ENCODE measurements at places on chromosomes 2 and 18.

DNA sequence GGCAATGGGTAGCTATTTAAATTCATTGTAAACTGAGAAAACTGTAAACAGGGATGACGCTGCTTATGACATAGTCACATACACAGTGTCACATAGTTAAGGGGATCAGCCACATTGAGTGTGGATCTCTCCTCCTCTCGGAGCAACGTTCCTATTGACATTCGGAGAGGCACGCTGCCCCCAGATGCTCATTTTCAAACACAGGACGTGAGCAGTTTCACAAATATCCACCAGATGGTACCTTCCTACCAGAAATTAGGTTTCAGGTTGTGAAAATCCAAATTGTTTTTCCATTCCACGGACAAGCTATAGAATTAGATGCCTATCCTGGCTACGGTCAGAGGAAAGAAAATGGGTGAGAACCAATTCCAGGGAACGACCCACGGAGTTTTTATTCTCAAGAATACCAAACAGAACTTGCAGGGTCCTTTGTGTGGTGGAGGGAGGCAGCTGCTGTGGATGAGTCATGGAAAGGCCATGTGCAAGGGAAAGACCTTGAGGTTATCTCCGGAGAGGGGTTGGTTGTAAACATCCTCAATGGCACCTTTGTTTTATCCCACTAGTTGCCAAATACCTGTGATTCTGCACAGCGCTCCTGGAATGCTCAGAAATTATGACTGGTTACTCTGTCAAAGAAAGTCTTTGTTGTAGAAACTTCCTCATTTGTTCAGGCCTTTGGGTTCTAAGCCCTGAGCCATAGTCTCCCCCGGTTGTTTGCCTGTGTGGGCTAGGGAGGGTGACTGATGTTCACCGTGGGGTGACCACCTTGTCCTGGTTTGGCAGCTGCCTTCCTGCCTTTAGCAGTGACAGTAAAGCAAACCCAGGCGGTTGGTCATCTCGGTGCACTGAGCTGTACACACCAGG, 88.0 kb downstream of the ACTR3 start:
- H3K36me3 ChIP-seq = no peaks in the 10 kb centered on the region
- H3K4me1 ChIP-seq = no peaks in the 10 kb centered on the region
- no peak for DNase-seq
- H3K4me3 ChIP-seq = no peak overlapping the region

DNA sequence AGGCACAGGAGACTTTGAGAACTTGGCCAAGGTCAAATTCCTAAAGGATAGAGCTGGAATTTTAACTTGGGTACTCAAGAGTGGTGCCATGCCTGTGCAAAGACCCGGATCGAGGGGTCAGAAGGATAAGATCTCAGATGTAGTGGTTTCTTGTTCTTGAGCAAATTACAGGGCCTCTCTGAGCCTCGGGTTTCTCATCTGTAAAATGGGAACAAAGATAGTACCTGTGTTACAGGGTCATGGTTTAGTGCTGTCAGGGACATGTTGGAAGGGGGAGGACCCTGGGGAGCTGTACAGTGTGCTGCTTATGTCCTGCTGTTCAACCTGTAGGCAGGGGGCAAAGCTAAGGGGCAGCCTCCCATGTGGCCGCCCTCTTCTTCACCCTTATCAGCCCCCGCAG, 173.5 kb upstream of the HAAO start:
- H3K27me3 ChIP-seq = no peaks in the 10 kb centered on the region
- peaks cover 25% of the 10 kb centered on the region for H3K4me1 ChIP-seq
- DNase-seq = no peak

DNA sequence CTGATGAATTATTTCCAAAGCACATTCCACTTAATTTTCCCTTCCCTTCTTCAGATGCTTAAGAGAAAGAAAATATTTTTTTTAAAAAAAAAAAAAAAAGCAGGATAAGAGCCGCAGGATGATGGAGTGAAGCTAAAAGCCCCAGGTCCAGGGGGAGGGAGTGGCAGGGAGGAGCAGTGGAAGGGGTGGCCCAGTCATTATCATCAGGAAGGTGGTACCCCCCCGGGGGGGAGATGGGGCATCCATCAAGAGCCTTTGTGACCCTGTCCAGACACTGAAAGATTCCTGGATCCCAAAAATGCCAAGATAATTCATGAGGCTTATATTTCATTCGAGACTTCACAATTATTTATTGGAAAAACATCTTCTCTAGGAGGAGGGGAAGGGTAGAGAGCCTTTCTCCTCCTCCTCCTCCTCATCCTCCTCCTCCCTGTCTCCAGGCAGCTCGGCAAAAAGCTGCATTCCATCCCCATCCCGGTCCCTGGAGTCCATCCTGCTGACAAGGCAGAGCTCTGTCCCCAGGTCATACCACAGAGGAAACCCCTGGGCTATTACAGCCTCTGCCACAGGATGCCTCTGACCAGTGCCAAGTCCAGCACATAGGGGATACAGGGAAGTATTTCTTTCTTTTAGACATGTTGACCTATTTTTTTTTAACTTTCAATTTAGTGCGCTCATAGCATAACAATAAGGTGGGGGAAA, 125.3 kb downstream of the TWIST2 start:
- H3K27ac ChIP-seq = peak overlapping the region; percentile 51
- H3K4me3 ChIP-seq = no peak overlapping the region
- no peaks in the 10 kb centered on the region for H3K36me3 ChIP-seq
- H3K4me1 ChIP-seq = peaks cover 26% of the 10 kb centered on the region
- no peaks in the 10 kb centered on the region for H3K27me3 ChIP-seq

- H3K4me1 ChIP-seq = no peaks in the 10 kb centered on the region
- no peak overlapping the region for H3K4me3 ChIP-seq
- no peak overlapping the region for H3K27ac ChIP-seq
- H3K27me3 ChIP-seq = no peaks in the 10 kb centered on the region
Measured at GRCh38 chr2:215780907-215781685, 232.3 kb downstream of the MREG start.

- no peak overlapping the region for H3K4me3 ChIP-seq
- no peaks in the 10 kb centered on the region for H3K27me3 ChIP-seq
- H3K4me1 ChIP-seq = peaks cover 5% of the 10 kb centered on the region
- H3K36me3 ChIP-seq = no peaks in the 10 kb centered on the region
- DNase-seq = no peak
Measured at GRCh38 chr2:111157798-111158197, 37.1 kb downstream of the BCL2L11 start.

DNA sequence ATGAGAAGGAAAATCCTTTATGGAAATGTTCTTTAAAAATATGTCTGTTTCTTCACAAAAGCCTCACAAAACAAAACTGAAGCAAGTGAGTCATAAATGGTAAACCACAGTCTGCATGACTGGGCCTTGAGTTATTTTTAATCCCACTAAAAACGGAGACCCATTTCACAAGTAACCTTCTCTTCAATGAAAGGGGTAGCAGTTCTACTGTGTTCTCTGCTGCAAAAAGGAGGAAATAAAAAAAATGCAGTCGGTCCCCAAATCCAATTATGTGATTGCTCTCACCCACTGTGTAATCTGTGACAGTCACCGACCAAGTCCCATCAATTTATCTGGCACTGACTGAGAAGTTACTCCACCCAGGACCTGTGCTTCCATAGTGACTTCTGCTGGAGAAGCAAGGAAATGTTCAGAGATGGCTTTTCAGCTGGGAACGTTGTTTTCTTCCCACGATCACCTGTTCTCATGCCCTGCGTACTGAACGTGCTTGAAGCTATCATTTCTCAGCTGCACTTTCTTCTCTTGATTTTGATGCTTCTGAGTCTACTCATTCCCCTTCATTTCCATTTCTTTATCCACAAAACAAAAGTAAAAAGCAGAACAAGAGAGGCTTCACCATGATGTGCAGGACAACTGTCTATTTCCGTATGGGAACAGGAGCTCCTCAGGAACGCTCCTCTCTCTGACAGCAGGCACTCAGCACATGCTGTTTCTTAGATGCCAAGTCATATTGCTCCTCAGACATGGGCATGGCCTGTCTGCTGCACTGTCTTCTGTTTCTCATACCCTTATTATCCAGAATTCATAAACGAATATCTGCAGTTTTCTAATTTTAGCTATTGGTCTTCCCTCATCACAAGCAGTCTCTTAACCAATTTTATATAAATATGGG, 80.0 kb upstream of the TMEM200C start:
- H3K4me3 ChIP-seq = no peak overlapping the region
- no peaks in the 10 kb centered on the region for H3K36me3 ChIP-seq
- no peaks in the 10 kb centered on the region for H3K27me3 ChIP-seq
- no peak overlapping the region for H3K27ac ChIP-seq
- H3K4me1 ChIP-seq = peaks cover 10% of the 10 kb centered on the region
- no peak for DNase-seq

- no peaks in the 10 kb centered on the region for H3K36me3 ChIP-seq
- no peak for DNase-seq
- H3K4me1 ChIP-seq = peaks cover 5% of the 10 kb centered on the region
- H3K4me3 ChIP-seq = no peak overlapping the region
Measured at GRCh38 chr18:63974991-63975390, 5.1 kb downstream of the SERPINB8 start.

DNA sequence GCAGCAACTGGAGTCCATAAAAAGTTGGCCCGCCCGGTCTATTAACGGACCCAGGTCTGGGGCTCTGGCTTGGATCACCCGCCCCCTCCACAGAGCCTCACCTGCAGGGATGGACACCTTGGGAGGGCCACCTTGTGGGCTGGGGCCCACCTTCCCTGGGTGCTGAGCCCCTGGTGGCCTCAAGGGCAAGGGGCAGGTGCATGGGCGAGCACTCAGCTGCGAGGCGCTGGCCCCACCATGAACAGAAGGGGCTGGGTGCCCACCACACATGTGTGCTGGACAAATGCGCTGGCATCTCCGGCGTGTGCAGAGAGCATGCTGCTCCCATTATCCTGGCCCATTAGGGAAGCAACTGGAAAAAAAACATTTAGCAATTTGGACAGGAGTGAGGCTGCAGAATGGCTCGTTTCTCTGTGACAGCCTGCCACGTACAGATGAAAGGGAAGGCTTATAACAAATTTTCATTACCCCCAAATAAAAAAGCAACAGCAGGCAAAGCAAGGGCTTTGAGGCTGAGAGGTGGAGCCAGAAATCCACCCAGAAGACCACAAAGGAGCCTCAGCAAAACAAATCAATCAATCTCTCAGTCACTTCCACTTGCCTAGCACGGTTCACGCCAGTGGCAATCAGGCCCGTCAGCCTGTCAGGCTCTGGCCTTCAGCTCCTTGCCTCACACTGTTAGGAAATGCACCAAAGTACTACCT, 253.1 kb upstream of the ZNF521 start:
- H3K27ac ChIP-seq = no peak overlapping the region

DNA sequence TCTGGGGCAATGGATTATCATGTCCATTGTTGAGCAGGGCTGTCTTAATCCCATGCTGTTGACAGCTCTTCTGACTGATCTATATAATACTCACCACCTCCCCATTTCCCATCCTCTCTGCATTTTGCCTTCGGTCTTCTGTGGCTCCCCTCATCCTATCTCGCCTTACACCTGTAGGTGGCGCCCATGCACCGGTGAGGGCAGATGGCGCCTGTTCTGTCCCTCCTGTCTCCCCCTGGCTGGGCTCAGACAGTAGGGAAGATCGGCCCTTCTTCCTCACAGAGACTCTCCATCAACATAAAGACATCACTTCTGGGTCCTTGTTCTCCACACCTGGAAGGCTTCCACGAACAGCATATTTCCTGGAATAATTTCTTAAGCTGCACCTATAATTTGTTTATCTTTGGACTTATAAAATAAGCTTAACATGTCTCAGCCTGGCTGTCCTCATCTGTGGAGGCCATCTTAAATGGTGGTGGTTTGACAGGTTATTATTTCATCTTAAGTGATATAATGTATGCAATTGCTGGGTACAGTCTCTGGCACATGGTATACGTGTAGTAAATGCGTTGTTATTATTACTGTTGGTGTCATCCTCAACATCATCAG, 10.9 kb upstream of the CDH20 start:
- H3K4me1 ChIP-seq = no peaks in the 10 kb centered on the region
- no peak overlapping the region for H3K27ac ChIP-seq
- no peaks in the 10 kb centered on the region for H3K27me3 ChIP-seq
- no peaks in the 10 kb centered on the region for H3K36me3 ChIP-seq
- H3K4me3 ChIP-seq = no peak overlapping the region

DNA sequence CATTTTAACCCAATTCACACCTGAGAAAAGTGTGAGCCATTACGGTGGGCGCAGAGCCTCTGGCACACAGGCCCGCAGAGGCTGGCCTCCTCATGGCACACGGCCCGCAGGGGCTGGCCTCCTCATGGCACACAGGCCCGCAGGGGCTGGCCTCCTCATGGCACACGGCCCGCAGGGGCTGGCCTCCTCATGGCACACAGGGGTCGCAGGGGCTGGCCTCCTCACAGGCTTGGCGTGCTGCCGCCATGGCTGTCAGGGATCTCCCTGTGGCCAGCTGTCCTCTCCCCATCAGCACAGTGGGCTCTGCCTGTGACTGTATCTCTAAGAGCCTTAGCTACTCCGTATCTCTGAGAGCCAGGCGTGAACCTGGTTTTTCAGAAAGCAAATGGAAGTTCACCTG, 24.6 kb downstream of the ANO7 start:
- H3K27ac ChIP-seq = no peak overlapping the region
- peaks cover 3% of the 10 kb centered on the region for H3K4me1 ChIP-seq
- no peak overlapping the region for H3K4me3 ChIP-seq
- no peak for DNase-seq

GRCh38 chr2:152420936-152421335, 86.0 kb downstream of the FMNL2 start:
- peak overlapping the region; percentile 84 for H3K27ac ChIP-seq
- no peak overlapping the region for H3K4me3 ChIP-seq
- peaks cover 22% of the 10 kb centered on the region for H3K4me1 ChIP-seq

GRCh38 chr2:241010531-241011295, 12.3 kb downstream of the SNED1 start:
- H3K27me3 ChIP-seq = peaks cover 53% of the 10 kb centered on the region
- DNase-seq = no peak
- H3K4me1 ChIP-seq = peaks cover 14% of the 10 kb centered on the region
- no peak overlapping the region for H3K4me3 ChIP-seq
- peak overlapping the region; percentile 45 for H3K27ac ChIP-seq

GRCh38 chr2:112156152-112156986, 18.2 kb downstream of the FBLN7 start:
- no peak overlapping the region for H3K27ac ChIP-seq
- no peaks in the 10 kb centered on the region for H3K27me3 ChIP-seq
- H3K4me3 ChIP-seq = no peak overlapping the region

DNA sequence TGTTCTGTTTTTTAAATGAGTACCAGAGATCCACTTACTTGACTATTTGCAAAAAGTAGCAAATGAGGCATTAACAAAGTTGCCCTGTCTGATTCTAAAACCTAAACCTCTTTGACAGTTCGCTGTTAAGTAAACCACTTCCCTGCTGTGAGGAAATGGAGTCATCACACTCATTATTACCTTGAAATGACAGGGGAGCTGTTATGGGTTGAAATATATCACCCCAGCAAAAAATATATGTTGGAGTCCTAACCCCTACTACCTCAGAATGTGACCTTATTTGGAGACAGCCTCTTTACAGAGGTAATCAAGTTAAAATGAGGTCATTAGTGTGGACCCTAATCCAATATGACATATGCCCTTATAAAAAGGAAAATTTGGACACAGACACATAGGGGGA, 36.1 kb downstream of the DHRS9 start:
- H3K27ac ChIP-seq = no peak overlapping the region
- H3K4me3 ChIP-seq = no peak overlapping the region

Measured in esophagus squamous epithelium (tissue), 5 donors.